ENCODE measurements at places on chromosomes 2 and 18. TPM values are rescaled to one million over a fixed set of nuclear protein-coding genes. Genes with fewer than 3 reads are reported as not detected.

The ARHGAP25 gene
- total RNA-seq, result 2.3 TPM

The TEKT4 gene
- 2.5 TPM for total RNA-seq

The SP140L gene
- total RNA-seq, result 0.92 TPM

The CDH7 gene
- total RNA-seq, result 30.0 TPM

The TACR1 gene
- total RNA-seq, result 7.4 TPM

The IL36A gene
- total RNA-seq, result not detected

The ANKRD62 gene
- total RNA-seq, result 0.23 TPM

The IRS1 gene
- total RNA-seq, result 10.8 TPM

The E2F6 gene
- total RNA-seq, result 14.1 TPM

The ANKRD12 gene
- 156 TPM for total RNA-seq

The ONECUT2 gene
- total RNA-seq, result 7.4 TPM

The KCNF1 gene
- total RNA-seq, result 19.6 TPM

The SCYGR4 gene
- not detected for total RNA-seq

The CDK15 gene
- total RNA-seq, result 0.92 TPM

The RNF152 gene
- 144 TPM for total RNA-seq

The CYP1B1 gene
- 11.3 TPM for total RNA-seq

The G6PC2 gene
- total RNA-seq, result not detected

The CCT4 gene
- total RNA-seq, result 152 TPM

The TMEM150A gene
- total RNA-seq, result 2.5 TPM

The R3HDM1 gene
- total RNA-seq, result 85.1 TPM

The SH3BP4 gene
- 20.5 TPM for total RNA-seq
